ENCODE measurements at places on chromosomes 2 and 18. TPM values are rescaled to one million over a fixed set of nuclear protein-coding genes. Genes with fewer than 3 reads are reported as not detected.
A peak's percentile ranks its signal among the peaks of the same experiment; 100 is the strongest.

The RUFY4 gene
- 2.6 TPM for total RNA-seq

The PLB1 gene
- 1.8 TPM for total RNA-seq

The HOXD13 gene
- not detected for total RNA-seq

- DNase-seq: no peak
These were observed 2.6 kb downstream of the CLIP4 start for GRCh38 chr2:29117636-29118303.

The SLC5A7 gene
- total RNA-seq: 0.05 TPM

- no peak for DNase-seq
These were observed 24.8 kb downstream of the GAREM1 start for GRCh38 chr18:32445846-32446245.

GRCh38 chr2:98087447-98088020 lies 567 bp downstream of the VWA3B start:
- DNase-seq: no peak

DNA sequence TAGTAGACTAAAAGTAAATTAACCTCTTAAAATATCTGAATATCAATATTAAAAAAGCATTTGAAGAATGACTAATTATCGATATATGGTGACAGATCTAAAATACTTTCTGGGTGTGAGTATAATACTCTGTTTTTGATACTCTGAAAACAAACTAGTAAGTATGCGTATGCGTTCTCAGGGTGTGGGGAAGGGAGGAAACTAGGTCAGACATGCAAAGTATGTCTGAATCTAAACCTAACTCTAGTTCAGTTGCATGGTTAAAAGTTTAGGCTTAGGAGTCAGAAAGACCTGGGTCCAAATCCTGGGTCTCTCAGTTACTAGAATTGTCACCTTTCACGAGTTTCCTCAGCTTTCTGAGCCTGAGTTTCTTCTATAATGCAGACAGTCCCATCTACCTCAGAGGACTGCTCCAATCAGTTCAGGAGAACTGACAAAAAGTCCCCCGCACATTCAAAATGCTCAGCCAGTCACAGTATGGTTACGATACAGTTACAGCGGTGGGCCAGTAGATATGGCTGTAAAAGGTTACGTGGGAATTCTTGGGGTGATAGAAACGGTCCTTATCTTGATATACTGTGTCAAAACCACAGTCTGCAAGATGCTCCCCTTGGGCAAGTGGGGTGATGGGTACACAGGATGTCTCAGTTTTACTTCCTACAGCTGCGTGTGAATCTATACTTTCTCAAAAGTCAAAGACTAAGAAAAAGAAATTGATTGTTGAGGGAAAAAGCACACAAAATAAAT lies 29.2 kb downstream of the UNC50 start:
- DNase-seq: peak; percentile 53

The SERPINB11 gene
- total RNA-seq: not detected

GRCh38 chr2:145316496-145316895 lies 796.6 kb upstream of the ZEB2 start:
- DNase-seq: no peak

DNA sequence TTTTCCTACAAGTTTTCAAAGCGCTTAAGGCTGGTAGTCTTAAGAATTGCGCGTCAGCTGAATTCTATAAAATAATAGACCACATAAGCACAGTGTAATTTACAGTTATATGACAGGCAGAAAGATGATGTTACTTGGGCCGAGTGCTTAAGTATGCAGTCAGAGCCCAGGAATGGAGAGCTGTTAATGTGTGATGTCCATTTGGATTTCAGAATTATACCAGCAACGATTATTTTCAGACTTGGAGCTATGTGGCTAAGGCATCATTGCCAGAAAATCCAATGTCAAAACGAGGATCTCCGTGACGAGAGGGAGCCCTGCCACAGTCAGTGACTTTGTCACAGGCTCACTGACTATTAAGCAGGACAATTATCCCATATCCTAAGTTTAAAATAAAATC lies 3.4 kb downstream of the KLF7 start:
- DNase-seq: no peak

DNA sequence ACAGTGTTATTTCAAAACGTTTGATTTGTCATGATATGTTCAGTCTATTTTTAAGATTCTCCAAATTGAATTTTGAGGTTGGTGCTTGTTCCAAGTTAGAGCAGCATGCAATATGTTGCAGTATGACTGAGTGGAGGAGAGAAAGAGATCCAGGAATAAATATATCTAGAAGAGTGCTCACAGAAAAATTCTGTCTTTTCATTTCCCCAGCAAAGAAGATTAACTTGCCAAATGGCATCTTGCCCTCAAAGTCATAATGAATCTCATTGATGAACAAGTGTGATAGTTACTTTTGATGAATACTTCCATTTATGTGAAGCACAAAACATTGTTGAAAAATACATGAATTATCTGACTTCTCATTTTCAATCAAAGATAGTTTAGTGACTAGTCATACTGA lies 95.9 kb downstream of the KCNJ3 start:
- no peak for DNase-seq

- no peak for DNase-seq
These were observed 141.7 kb downstream of the OTX1 start for GRCh38 chr2:63192169-63192888.

The CYP27C1 gene
- total RNA-seq: 0.05 TPM

DNA sequence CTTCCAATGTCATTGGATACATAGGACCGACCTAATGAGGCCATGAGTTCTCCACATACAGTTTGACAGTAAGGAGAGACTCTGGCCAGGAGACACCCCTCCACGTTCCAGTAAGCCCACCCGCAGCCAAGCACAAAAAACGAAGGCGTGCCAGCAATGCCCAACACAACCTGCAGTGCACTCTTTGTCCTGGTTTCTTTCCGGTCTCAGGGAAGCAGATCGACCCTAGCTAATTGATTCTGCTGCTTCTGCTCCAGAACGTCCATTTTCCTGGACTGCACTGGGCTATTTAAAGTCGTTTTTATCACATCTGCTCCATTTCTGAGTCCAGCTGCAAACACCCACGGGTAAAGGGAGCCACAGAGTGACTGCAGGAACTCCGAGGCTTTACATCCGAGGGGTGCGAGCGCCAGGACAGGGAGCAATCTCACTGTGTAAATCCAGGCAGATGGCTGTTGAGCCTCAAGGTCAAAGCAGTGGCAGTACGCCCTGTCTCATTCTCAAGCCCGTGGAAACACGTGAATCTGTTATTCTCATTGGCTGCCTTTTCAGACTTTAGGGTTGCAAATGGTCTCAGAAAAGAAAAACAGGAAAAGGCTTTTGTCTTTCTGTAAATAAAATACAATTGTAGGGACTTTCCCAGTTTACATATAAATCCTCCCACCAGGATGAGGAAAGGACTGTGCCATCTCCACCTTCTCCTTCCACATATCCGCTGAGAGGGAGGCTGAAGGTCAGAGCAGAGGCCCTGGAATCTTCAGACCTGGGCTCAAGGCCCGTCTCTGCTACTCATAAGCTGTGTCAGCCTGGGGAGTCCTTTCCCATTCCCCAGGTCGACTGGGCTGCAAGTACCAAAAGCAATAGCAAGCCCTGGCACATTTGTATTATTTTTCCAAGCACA lies 40.7 kb downstream of the TMEM163 start:
- DNase-seq: no peak

The GCC2 gene
- total RNA-seq: 20.7 TPM

The ITPRIPL1 gene
- total RNA-seq: 7.7 TPM

The PROKR1 gene
- 0.05 TPM for total RNA-seq
